Activated CD4-positive, alpha-beta memory T cell treated with anti-CD3 and anti-CD28 coated beads for 36 hours (primary cell): ENCODE measurements at places on chromosomes 13 and 19.

DNA sequence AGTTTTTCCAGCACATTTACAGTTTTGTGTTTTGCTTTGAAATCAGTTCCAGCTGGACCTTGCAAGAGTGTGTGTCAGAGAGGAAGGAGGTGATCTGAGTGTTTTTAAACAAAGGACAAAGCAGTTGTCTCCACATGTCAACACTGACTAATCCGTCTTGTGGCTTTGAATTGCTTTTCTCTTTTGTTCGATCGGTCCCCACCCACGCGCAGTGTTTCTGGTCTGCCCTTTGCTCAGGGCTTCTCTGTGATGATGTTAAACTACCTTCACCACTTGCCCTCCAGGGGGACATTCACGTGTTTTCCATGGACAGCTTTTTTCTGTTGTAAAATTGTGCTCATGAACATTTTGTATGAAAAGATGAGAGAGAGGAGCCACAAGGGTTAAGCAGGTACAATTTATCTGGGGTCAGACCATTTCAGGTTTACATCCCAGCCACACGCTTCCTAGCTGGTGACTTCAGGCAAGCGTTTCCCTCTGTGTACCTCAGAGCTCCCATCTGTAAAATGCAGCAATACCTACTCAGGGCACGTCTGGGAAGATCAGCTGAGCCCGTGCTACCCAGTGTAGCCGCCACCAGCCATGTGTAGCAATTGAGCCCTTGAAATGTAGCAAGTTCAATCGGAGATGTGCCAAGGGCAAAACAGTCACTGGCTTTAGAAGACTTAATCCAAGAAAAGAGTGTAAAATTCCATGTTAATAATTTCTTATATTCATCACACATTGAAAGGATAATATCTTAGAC, 13.5 kb upstream of the PLA2G4C start:
- peak; percentile 80 for DNase-seq
- H3K4me1 ChIP-seq: peaks cover 19% of the 10 kb centered on the region
- peaks cover 72% of the 10 kb centered on the region for H3K36me3 ChIP-seq
- H3K27ac ChIP-seq: peak overlapping the region; percentile 64

- H3K4me1 ChIP-seq: no peaks in the 10 kb centered on the region
- H3K4me3 ChIP-seq: no peak overlapping the region
- no peak overlapping the region for H3K27ac ChIP-seq
- H3K36me3 ChIP-seq: no peaks in the 10 kb centered on the region
- DNase-seq: no peak
- H3K27me3 ChIP-seq: peaks cover 4% of the 10 kb centered on the region
Measured at GRCh38 chr13:109990296-109990695, 203.9 kb upstream of the IRS2 start.

GRCh38 chr19:3201072-3201700, 15.5 kb downstream of the NCLN start:
- peaks cover 3% of the 10 kb centered on the region for H3K36me3 ChIP-seq
- H3K27ac ChIP-seq: no peak overlapping the region

DNA sequence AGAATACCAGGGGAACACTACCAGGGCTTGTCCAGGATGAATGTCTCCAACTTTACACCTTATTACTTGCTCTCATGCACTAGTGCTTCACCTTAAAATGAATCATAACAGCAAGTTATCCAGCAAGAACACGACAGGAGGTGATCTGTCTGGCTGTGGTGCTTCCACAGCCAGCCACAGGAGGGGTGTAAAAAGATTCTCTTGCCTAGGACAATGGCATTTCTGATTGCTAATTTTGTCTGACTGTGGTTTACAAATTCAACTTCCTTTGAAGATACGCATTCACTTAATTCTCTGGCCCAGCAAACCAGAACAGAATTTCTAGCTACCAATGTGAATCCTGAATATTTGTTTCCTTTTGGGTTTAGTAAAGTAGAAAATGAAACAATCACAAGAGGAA, 23.1 kb upstream of the COG3 start:
- no peaks in the 10 kb centered on the region for H3K36me3 ChIP-seq
- no peak overlapping the region for H3K4me3 ChIP-seq
- H3K27me3 ChIP-seq: no peaks in the 10 kb centered on the region
- no peak overlapping the region for H3K27ac ChIP-seq
- DNase-seq: peak; percentile 45

DNA sequence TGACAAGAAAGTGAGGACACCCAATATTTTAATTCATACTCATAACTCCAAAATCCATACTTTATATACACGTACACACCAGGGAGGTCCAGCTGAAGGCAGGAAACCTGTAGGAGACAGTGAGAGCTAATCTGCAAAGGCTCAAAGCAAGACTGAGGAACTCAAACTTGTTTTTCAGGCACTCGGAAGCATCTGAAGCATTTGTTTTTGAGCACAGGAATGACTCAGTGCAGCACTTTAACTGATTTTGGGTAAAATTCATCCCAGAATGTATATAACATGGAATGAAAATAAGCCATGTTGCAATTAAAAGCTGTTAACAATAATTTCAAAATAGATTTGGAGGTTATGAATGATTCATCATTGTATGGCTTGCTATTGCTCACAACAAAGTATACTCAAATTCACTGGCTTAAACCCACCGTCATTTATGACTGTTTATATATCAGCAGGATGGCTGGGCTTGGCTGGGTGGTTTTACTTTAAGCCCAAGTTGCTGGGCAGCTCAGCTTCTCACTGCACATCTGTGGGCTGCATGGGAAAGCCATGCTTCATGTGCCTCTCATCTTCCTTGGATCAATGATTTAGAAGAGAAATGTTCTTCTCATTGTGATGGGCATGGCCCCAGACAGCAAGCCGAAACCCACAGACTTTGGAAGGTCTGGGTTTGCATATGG, 177.0 kb downstream of the RFC3 start:
- DNase-seq: no peak
- no peak overlapping the region for H3K27ac ChIP-seq
- no peaks in the 10 kb centered on the region for H3K4me1 ChIP-seq
- no peaks in the 10 kb centered on the region for H3K27me3 ChIP-seq
- no peak overlapping the region for H3K4me3 ChIP-seq

- DNase-seq: no peak
- no peaks in the 10 kb centered on the region for H3K4me1 ChIP-seq
- H3K27ac ChIP-seq: no peak overlapping the region
- H3K36me3 ChIP-seq: no peaks in the 10 kb centered on the region
- no peaks in the 10 kb centered on the region for H3K27me3 ChIP-seq
Measured at GRCh38 chr13:84405286-84405685, 523.0 kb upstream of the SLITRK1 start.

DNA sequence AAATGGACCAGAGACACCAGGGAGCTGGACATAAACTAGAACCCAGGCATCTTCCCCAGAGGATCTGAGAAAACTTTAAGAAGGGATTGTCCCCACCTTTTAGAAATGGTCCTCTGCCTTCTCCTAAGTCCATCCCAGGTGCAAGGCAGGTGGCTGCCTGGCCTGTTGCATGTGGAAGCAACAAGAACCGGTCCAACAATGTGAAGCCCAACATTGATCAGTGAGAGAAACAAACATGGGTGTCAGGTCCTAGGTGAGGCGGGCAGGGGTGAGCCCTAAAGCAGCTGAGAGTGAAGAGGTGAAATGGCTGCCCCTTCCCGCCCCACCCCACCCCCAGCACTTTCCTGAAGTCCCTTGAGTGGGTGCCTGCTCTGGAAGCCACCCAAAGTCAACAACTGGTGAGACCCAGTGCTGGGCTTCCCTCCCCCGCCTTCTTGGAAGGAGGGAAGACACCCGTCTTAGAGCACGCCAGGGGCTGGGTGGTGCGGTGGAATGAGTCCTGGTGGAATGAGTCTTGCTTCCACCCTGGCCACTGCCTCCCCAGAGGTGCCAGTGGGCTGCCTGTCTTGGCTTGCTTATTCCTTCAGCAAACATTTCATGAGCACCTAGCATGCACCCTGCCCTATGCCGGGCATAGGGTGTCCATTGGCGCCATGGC, 1.7 kb downstream of the AP1M1 start:
- H3K36me3 ChIP-seq: peaks cover 23% of the 10 kb centered on the region
- peak overlapping the region; percentile 83 for H3K4me3 ChIP-seq
- H3K27me3 ChIP-seq: no peaks in the 10 kb centered on the region
- peaks cover 43% of the 10 kb centered on the region for H3K4me1 ChIP-seq
- no peak for DNase-seq

GRCh38 chr19:13623716-13624710, 117.7 kb upstream of the CACNA1A start:
- H3K27me3 ChIP-seq: peaks cover 44% of the 10 kb centered on the region
- no peak overlapping the region for H3K4me3 ChIP-seq
- no peak for DNase-seq
- no peaks in the 10 kb centered on the region for H3K4me1 ChIP-seq
- no peak overlapping the region for H3K27ac ChIP-seq

GRCh38 chr13:91200486-91200885, 147.0 kb upstream of the MIR17HG start:
- no peak overlapping the region for H3K4me3 ChIP-seq
- no peak overlapping the region for H3K27ac ChIP-seq
- H3K36me3 ChIP-seq: no peaks in the 10 kb centered on the region
- no peak for DNase-seq
- H3K4me1 ChIP-seq: no peaks in the 10 kb centered on the region
- peaks cover 6% of the 10 kb centered on the region for H3K27me3 ChIP-seq

DNA sequence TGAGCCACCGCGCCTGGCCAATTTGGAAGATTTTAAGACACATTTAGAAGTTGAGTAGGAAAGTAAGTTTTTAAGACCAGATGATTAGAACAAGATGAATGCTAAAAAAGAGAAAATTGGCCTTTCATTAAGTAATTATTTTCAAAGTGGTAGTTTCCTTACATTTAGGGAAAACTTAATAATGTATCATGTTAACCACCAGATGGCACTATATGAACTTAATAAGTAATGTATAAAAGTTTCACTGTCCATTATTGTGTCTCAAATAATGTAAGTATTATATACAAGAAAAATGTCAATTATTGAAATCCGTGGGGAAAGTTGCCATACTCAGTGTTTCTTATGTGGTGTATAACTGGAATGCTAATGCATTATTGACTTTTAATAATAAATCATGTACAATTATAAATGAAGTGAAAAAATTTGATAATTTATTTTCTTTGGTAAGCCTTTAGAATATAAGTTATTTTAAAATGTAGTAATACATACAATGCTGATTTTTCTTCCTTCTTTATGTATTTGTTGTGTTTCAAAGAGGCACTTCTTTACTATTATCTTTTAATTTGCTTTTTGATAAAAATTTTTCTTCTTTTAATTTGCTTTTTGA, 29.2 kb downstream of the COG6 start:
- H3K4me1 ChIP-seq: peaks cover 20% of the 10 kb centered on the region
- no peak overlapping the region for H3K27ac ChIP-seq
- H3K4me3 ChIP-seq: no peak overlapping the region

DNA sequence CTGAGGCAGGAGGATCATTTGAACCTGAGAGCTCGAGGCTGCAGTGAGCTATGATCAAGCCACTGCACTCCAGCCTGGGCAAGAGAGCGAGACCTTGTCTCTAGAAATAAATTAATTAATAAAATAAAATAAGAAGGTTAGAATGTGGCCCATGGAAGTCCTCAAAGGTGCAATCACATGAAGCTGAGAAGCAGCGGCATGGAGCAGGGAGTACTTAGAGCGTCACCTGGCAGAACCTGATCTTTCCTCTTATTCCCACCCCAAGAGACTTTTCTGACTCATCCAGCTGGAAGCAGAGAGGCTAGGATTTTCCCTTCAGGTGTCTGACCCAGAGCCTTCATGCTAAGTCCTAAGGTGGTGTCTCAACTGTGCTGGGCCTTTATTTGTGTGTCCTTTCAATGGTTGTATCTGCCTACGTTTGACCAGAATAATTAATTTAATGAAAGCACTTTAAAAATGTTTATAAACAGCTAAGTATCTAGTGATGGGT, 8.9 kb upstream of the MRPS31 start:
- H3K4me1 ChIP-seq: peaks cover 25% of the 10 kb centered on the region
- H3K36me3 ChIP-seq: no peaks in the 10 kb centered on the region

DNA sequence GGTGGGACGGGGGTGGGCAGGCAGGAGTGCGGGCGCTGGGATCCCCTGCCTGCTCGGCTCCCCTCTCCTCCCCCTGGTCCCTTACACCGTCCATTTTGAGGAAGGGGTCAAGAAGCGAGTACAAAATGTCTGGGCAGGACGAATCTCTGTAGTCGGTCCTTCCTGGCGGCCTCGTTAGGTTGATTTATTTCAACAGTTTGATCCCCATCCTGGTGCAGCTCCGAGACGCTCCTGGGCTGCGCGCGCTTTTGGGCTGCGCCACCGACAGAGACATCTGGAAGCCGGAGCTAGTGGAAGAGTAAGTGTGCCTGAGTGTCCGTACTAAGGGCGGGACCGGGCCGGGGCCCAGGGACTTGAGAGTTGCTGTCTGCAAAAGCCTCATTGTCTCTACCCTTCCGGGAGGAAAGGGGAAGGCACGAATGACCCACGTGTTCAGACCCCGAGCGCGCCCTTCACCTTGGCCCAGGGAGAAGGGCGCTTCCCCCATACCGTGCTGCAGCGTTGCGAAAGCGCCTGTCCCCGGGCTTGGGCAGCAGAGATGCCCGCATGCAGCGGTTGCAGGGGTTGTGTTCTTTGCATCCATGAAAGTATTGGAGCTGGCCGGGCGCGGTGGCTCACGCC, 1.8 kb downstream of the ZNF114 start:
- H3K36me3 ChIP-seq: no peaks in the 10 kb centered on the region
- H3K4me1 ChIP-seq: peaks cover 10% of the 10 kb centered on the region
- peak overlapping the region; percentile 70 for H3K4me3 ChIP-seq
- peak; percentile 29 for DNase-seq
- no peak overlapping the region for H3K27ac ChIP-seq

- peak; percentile 55 for DNase-seq
- peaks cover 9% of the 10 kb centered on the region for H3K4me1 ChIP-seq
- H3K27me3 ChIP-seq: no peaks in the 10 kb centered on the region
- H3K27ac ChIP-seq: no peak overlapping the region
- no peak overlapping the region for H3K4me3 ChIP-seq
- no peaks in the 10 kb centered on the region for H3K36me3 ChIP-seq
Measured at GRCh38 chr13:40401911-40402776, 264.3 kb downstream of the FOXO1 start.

DNA sequence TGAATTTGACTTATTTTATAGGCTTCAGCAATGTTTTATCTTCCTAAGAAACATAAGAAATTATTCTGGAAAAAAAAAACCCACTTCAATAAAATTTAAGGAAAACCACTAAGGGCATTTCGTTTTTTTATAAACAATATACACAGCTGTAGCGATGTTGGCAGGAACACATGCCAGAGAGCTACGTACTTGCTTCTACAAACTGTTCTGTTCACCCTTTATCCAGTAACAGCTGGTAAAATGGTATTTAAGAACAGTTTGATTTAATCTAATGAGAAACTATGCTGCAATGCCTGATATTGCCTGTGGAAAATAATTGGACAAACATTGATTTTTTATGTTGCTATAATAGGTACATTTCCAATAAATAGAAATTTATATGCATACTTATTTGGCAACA, 137.2 kb upstream of the DACH1 start:
- H3K4me1 ChIP-seq: no peaks in the 10 kb centered on the region
- no peaks in the 10 kb centered on the region for H3K36me3 ChIP-seq
- DNase-seq: no peak
- no peak overlapping the region for H3K27ac ChIP-seq

GRCh38 chr13:55214841-55215345, 1925.8 kb upstream of the PRR20A start:
- H3K4me1 ChIP-seq: no peaks in the 10 kb centered on the region
- no peaks in the 10 kb centered on the region for H3K27me3 ChIP-seq
- H3K36me3 ChIP-seq: no peaks in the 10 kb centered on the region
- DNase-seq: no peak

GRCh38 chr19:53389978-53390377, 5.0 kb upstream of the ZNF765 start:
- peaks cover 44% of the 10 kb centered on the region for H3K36me3 ChIP-seq
- no peak overlapping the region for H3K4me3 ChIP-seq
- no peak overlapping the region for H3K27ac ChIP-seq
- no peaks in the 10 kb centered on the region for H3K27me3 ChIP-seq
- peaks cover 4% of the 10 kb centered on the region for H3K4me1 ChIP-seq
